Karpas-422 (cell line): ENCODE measurements at places on chromosomes 2 and 18. TPM values are rescaled to one million over a fixed set of nuclear protein-coding genes. Genes with fewer than 3 reads are reported as not detected.

The PDE1A gene
- total RNA-seq: 0.15 TPM in 1 of 2 replicates, not detected in the other

The PLEKHH2 gene
- not detected in 2 replicates for total RNA-seq

The KIAA2012 gene
- total RNA-seq: 0.29 and 0.89 TPM in 2 replicates

The WDR35 gene
- total RNA-seq: 8.3 and 15.9 TPM in 2 replicates

The VWC2L gene
- not detected in 2 replicates for total RNA-seq

The LIPT1 gene
- total RNA-seq: 22.0 and 42.0 TPM in 2 replicates

The CRACDL gene
- 1.0 and 2.5 TPM in 2 replicates for total RNA-seq

The IHH gene
- not detected in 2 replicates for total RNA-seq
